Fibroblast of skin of left biceps (primary cell): ENCODE measurements at places on chromosomes 4 and X.

DNA sequence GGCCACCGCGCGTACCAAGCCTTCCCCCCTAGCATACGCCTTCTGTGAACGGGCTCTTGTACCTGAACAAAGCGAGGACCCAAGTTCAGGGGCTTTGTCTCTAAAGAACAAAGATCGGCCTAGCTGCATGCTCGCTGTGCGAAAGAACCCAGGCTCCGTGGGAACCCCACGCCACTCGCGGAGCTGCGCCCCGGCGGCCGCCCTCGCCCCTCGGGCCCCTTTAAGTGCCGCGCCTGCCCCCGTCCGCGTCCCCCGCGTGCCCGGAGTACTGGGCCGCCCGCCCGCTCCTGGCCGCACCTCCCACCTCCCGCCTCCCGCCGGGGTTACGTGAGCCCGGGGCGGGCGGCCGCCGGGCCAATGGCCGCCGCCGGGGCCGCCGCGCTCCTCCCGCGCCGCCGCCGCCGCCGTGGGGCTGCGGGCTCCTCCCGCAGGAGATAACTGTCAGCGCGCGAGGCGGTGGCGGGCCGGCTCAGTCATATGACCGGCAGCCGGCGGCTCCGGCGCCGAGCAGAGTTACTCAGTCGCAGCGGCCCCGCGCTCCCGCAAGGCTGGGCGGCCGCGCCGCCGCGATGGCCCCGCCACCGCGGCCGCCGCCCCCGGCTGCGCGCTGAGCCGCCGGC is at the start of gene FNIP2:
Gene FNIP2, plus strand, starts transcription at position 472 of the 620 bp plus-strand sequence. CDS start 187 bp downstream, outside the sequence.
- peak; percentile 39 for DNase-seq

GRCh38 chr4:110945600-110945999 is 322.7 kb upstream of the PITX2 start:
- DNase-seq: no peak

GRCh38 chrX:41082783-41083182 is 2.5 kb upstream of the USP9X start:
- DNase-seq: no peak

DNA sequence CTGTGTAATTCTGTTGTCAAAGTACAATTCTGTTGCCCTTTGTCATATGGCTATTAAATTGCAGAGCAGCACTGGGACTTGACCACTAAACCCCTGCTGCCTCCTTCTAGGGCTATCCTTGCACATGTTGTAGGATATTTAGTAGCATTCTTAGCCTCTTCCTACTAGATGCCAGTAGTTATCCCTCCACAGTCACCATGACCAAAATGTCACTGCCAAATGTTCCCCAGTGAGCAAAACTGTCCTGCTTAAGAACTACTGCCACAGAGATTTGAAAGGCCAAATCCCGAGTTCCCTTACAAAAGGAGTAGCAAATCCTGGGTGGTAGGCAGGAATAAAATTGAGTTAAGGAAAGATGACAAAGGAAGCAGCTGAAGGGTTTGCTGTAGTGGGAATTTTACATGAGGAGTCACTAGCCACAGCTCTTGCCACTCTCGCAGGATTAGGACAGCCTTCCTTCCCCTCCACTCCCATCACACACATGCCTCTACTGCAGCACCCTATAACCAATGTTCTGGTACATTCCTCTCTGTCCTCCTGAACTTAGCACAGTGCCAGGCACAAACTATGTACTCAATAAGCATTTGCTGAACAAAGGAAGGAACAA is 8.4 kb downstream of the APBB2 start:
- DNase-seq: no peak

GRCh38 chr4:24245491-24245820 is 338.9 kb downstream of the DHX15 start:
- DNase-seq: no peak

GRCh38 chr4:66376921-66377320 is 706.6 kb upstream of the EPHA5 start:
- no peak for DNase-seq

DNA sequence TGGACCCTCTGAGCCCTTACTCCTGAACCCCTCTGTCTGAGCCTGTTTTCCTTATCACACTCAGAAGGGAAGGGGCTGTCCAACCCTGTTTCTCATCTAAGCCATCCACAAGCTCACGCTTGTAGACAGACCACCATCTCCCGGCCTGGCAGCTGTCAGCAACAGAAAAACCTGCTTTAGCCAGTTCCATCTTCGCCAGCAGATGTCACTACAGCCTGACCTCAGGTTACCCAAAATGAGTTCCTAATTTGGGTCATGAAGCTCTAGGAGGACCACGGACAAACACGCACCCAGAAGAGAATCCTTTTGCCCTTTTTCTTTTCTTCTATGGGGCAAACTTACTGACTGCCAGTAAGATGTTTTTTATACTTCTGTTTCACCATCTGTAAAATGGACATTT is 445.4 kb downstream of the BCOR start:
- no peak for DNase-seq

DNA sequence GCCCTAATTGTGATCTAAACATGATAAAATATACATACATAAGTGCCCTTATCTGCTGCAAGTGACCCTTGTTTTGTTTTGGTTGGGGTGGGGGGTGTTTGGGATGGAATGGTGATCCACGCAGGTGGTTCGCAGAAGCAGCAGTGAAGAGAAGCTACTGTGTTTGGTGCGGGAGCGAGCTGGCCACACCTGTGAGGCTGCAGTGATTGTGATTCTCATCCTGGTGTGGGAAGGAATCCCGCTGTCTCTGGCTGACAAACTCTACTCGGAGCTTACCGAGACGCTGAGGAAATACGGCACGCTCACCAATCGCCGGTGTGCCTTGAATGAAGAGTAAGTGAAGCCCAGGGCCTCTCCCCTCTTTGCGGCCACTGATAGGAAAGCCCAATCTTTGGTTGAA is 96.8 kb downstream of the TET2 start:
- DNase-seq: no peak

DNA sequence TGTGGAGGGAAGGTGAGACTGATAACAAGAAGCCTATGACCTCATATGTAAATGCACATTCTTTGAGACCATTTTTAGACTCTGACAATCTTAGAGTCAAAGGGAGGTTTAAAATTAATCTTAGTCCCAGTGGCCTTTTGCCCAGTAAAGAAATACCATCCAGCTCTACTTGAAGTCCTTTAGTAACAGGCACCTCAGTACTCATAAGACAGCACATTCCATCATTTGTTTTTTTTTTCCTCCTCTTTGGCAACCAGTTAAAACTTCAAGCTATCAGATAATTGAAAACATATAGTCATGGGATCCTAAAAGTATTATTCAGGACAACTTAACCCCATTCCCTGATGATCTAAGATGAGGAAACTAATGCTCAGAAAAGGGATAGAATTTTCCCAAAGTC is 4.6 kb downstream of the EDA2R start:
- no peak for DNase-seq

GRCh38 chrX:43450355-43450754 is 205.7 kb upstream of the MAOA start:
- DNase-seq: no peak

GRCh38 chrX:18674417-18674787 is 2.5 kb upstream of the RS1 start:
- DNase-seq: no peak

GRCh38 chr4:152643153-152644035 is 36.4 kb downstream of the TMEM154 start:
- no peak for DNase-seq

DNA sequence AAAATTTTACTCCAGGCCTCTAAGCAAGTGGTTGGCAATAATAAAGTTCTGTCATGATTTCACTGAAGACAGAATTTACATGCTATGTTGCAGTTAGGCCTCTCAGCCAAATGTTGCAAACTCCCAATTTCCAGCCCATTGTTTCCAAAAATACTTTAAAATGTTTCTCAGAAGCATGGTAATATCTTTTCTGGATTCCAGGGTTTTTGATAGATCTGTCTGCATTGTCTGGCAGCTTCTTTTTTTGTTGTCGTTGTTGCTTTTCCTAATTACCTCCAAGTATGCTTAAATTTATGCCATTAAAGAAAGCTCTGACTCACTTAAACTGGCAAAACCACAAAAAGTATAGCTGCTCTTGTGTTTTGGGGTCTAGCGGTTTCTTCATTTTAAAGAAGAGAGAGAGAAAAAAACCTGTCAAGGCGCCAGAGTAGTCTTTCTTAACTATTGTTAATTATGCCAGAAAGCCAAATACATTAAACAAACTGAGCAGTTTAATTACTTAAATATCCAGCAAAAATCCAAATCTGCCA is 97.0 kb downstream of the AGTR2 start:
- no peak for DNase-seq

DNA sequence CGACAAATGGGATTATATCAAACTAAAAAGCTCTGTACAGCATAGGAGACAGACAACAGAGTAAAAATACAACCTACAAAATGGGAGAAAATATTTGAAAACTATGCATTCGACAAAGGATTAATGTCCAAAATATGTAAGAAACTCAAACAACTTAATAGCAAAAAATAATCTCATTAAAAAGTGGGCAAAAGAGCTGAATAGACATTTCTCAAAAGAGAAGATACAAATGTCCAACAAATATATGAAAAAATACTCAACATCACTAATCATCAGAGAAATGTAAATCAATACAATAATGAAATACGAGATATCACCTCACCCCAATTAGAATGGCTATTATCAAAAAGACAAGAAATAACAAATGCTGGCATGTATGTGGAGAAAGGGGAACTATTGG is 272.9 kb downstream of the KLHL13 start:
- DNase-seq: no peak

DNA sequence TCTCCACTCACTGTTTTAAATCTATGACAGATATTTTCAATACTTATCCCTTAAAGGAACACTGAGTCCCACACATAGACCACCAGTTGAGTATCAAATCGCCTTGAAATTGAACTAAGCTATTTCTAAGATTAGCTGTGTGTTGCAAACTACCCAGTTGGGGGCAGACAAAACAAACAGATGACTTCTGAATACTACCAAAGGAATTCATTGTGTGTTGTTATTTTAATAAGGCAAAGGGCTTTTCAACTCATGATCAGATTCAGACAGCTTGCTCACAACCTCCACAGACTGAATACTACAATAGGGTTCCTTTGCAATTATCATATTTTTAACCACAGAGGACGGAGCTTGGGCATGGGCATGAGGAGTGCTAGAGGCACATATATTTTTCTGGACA is 283.0 kb upstream of the GPC4 start:
- DNase-seq: no peak

GRCh38 chrX:41733939-41734338 is 10.0 kb downstream of the GPR82 start:
- DNase-seq: no peak

- DNase-seq: no peak
These were observed 111.2 kb downstream of the PPP3CA start for GRCh38 chr4:101236097-101236496.

DNA sequence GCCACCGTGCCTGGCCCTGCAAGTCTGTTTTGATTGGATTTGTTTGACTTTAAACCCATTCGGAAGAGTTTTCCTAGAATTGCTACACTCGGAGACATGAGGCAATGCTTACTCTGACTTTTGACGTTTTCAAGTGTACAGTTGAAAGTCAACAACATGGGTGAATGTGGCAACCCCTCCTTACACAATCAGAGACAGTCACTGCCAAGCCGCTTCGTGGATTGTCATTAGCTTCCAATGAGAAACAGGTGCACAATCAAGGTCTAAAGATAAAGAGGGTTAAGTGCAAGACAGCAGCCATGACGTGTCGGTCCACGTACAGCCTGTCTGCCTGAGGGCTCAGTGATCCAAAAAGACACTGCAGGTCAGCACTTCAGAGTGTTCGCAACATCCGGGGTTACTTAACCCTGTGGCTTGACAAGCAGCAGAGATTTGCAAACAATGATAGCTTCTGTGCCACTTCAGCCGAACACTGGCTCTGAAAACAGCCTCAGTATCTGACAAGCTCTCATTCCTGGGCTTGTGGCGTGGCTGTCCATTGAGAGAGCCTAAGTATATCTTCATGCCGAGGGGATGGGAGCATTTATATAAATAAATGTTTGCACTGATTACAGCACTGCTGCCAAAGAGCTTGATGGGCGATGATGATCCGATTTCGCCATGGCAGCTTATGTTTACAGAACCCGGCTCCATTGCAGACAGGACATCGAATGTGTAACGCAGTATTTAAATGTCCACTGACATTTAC is 180.0 kb downstream of the DHRSX start:
- DNase-seq: no peak

DNA sequence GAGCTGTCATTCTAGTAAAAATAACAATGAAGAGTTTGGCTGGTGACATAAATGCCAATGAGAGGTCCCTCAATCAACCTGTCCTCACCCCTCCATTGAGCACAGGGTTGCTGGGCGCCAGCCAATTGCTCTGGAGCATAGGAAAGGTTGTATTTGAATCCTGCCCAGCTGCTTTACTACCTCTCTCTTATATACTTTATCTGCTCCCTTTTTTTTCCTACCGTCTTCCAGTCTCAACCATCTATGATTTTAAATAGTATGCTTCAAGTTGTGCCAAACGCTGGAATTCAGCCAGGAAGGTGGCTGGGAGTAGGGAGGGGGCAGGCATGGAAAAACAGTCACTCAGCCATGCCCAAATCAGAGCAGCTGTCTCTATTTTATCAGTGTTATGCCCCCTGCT is 153.8 kb downstream of the NR3C2 start:
- no peak for DNase-seq

- DNase-seq: peak; percentile 58
These were observed 215.3 kb upstream of the CTSO start for GRCh38 chr4:156169011-156169410.

GRCh38 chr4:140793291-140793690 is 37.1 kb upstream of the TBC1D9 start:
- no peak for DNase-seq

DNA sequence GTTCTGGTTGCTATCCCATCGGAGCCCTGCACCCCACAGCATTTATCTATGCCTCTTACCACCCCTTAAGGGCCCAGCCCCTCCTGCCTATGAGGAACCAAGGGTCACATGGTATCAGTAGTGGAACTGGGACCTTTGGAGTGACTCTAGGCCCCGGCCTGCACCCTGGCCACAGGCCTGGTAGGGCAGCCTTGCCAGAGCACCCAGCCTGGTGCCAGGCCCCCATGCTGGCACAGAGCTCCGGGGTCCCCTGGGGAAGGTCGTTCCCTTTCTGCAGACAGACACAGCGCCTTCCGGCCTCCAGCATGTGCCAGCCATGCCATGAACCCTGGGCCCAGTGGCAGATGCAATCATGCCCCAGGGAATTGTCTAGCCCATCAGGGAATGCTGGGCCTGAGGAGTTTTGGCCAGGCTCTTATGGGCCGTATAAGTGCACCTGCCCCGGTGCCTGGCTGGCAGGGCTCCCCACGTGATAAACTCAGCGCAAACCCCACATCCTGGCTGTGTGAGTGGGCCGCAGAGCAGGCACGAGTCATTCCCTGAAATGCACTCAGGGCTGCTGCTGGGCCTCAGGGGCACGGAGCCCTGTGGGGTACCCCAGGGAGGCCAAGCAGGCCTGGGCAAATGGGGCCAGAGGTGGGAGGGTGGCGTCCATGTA is 19.8 kb upstream of the ADD1 start:
- no peak for DNase-seq

DNA sequence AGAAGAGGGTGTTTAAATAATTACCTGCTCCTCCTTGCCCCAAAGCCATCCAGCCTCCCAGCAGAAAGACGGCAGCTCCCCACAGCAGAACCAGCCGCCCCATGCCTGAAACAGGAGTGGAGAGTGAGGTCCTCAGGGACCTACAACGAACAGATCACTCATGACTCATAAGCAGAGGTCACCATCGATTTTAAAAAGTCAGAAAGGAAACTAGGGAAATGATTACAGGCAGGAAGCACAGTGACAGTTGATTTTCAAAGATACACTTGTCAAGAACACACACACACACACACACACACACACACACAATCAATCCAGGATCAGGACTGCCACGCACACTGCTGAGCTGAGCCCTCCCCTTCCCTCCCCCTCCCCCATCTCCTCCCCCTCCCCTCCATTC is at the start of gene CRLF2:
Gene CRLF2, minus strand, starts transcription at position 118 of the 400 bp plus-strand sequence. Its CDS starts 15 bp downstream, at position 103.
- no peak for DNase-seq

GRCh38 chrX:25596921-25597320 is 541.2 kb upstream of the MAGEB18 start:
- DNase-seq: no peak
